ENCODE measurements at places on chromosomes 16 and 17.

GRCh38 chr17:43823350-43824084 lies 9.4 kb downstream of the MPP3 start:
- DNase-seq, result no peak

DNA sequence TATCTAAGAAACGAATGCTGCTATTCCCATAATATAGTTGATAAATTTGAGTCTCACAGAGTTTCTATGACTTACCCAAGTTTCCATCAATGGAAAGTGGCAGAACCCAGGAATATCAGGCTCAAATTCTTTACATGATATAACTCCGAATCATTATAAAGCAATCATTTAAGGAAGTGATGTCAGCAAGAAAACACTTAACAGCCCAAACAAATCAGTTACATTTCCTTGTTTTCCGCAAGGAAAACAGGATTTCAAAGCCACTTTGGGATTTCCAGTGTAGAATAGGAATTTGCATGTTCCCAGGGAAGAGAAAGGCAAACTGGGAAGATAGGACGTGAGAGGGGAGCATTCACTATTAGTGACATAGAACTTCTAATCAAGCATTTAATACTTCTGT lies 311.4 kb upstream of the GOT2 start:
- no peak for DNase-seq

DNA sequence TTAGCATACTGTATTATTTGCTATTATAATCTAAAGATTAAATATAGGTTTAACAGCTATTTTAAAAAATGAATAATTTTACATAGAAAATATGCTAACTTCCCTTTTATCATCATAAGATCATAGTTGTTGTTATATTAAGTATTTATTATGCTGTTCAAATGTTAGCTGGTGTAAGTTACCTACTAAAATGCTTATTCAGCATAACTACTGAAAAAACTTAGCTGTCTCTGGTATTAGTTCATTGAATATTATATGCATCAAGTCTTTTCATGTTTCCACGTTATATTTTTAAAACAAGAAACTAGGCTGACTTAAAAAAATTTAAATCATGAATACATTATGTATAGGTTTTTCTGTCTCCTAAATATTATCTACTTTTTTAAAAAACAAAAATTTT lies 62.6 kb downstream of the NETO2 start:
- DNase-seq, result no peak

DNA sequence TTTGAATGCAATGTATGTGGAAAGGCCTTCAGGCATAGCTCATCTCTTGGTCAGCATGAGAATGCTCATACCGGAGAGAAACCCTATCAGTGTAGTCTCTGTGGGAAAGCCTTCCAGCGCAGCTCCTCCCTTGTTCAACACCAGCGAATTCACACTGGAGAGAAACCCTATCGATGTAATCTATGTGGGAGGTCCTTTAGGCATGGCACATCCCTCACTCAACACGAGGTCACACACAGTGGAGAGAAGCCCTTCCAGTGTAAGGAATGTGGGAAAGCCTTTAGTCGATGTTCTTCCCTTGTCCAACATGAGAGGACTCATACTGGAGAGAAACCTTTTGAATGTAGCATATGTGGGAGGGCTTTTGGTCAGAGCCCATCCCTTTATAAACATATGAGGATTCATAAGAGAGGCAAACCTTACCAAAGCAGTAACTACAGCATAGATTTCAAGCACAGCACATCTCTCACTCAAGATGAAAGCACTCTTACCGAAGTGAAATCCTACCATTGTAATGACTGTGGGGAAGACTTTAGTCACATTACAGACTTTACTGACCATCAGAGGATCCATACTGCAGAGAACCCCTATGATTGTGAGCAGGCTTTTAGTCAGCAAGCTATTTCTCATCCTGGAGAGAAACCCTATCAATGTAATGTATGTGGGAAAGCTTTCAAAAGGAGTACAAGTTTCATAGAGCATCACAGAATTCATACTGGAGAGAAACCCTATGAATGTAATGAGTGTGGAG lies 24.7 kb downstream of the ZFP90 start:
- DNase-seq, result no peak

DNA sequence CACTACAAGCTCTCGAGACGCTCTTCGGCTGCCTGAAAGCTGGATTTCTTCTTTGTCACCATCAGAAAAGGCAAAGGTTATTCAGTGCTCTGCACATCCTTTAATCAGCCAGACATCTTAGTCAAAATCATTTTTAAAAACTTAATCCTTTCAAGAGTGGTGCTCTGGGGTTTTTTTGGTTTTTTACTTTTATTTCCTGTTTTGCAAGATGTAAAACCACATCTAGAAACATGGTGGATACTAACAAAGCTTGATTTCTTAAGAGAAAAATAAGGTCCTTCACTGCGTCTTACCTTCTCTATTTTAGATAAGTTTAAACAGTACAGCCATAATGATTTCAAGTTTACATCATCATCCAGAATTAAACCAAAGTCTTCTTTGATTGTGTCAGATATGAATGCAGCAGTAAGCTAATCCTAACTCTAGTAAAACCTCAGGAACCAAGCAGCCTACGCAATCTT lies 6.3 kb downstream of the ANKRD11 start:
- DNase-seq, result no peak

DNA sequence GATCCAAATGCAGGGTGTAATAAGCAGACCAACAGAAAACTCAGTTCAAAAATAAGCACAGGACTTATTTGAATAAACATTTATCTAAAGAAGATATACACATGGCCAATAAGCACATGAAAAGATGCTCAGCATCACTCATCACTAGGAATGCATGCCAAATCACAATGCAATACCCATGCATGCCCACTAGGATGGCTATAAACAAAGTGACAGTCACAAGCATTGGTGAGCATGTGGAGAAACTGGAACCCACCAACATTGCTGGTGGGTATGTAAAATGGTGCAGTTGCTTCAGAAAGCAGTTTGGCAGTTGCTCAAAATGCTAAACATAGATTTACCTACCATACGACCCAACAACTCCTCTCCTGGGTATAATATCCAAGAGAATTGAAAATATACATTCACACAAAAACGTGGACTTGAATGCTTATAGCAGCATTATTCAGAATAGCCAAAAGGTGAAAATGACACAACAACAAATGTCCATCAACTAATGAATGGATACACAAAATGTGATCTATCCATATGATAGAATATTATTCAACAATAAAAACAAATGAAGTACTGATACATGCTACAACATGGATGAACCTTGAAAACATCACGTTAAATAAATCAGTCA lies 20.1 kb downstream of the UBE2O start:
- no peak for DNase-seq

- no peak for DNase-seq
Observed at GRCh38 chr17:75260641-75261335, 618 bp downstream of the GGA3 start.

DNA sequence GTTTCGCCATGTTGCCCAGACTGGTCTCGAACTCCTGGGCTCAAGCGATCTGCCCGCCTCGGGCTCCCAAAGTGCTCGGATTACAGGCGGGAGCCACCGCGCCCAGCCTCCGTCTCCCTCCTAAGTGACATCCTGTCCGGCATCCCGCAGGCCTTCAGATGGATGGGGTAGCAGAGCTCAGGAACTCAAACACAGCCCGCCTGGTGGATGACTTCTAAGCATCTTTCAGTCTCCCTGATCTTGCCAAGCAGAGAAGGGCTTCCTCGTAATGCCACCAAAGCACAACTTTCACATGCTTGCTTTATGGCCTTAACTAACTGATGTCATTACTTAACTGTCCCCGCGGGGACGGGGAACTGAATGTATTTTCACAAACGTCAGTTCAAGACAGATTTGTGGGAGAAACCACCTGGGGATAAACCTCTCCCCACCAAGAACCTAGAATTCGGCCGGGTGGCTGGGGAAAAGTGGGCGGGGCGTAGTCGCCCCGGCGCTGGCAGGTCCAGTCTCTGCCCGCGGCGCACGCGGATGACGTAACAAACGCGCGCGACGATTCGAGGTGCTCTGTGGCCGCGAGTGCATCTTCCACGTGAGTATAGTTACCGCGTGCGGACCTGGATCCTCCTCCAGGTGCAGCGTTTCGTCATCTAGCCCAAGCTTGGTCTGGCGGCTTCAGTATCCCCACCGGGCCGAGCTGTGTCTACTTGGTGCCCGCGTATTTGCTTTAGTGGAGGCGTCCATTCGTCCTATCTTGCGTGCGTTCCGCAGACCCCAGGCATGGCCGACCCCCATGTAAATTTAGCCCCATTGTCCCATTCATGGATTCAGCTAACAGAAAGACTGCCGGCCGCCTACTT lies at the start of gene PFAS:
Gene PFAS, plus strand, starts transcription at position 539 of the 857 bp plus-strand sequence. CDS start 4,649 bp downstream, outside the sequence.
- DNase-seq, result peak; percentile 96

DNA sequence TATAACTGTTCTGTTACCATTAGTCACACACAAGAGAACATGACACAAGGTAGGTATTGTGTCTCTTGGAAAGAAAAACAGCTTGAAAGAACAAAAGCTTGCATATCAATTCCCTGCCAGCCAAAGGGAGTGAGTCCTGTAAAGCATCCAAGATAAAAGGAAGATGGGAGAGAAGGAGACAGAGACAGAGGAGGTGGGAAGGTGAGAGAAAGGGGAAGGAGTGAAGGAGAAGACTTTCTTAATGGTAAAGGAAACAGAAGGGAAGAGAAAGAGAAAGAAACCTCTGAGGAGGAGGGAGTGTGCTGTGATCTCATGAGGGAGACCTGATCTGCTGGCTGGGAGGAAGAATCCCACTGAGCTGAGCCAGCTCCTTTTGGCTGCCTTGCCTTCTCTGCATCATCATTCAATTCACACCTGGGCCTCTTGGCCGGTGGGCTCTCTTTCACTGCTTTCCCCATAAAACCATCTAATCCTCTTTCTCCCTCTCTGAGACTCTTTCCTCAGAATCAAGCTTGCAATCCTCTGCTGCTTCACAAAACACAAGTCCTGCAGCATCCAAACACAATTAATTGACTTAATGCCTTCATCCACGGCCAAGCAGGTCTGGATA lies 271.6 kb downstream of the ABCC12 start:
- no peak for DNase-seq

DNA sequence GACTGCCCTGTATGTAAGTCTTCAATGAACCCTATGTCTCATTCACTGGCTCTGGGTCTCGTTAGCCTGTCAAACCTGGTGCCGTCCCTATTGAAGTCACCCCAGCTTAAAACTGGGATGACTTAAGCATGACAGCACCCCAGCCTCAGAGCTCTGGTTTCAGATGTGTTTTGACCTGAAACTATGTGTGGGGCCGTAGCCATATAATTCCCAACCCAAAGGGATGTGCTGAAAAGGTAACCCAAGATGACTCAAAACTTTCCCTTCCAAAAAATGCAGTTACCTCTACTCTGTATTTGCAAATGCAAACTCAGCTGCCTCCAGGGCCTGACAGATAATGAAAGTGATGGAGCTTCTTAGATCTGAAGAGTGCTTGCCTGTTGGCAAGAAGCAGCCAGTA lies 478.3 kb upstream of the ERCC4 start:
- no peak for DNase-seq

- no peak for DNase-seq
Observed at GRCh38 chr17:31853911-31854470, 5.1 kb downstream of the COPRS start.

- DNase-seq, result peak; percentile 73
Observed at GRCh38 chr16:53434377-53435065, at the start of gene RBL2. TSS of gene RBL2 (plus strand) at chr16:53434471. CDS start at chr16:53434557, 86 bp downstream.

DNA sequence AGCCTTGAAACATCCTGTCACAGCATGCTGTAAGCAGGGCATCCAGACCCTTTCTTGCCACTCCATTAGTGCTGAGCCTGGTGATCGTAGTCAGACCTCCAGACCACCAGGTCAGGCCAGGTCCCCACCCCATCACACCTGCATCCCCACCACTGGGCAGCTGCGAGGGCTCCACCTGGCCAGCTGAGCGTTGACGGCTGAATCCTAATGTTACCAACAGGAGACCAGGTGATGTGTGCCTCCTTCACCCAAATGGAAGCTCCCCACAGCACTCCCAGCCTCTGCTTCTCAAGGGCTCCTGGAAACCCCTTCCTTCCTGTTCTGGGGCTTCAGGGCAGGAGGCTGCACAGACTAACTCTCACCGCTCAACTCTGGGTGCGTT lies 189.4 kb downstream of the C16orf95 start:
- DNase-seq, result no peak

DNA sequence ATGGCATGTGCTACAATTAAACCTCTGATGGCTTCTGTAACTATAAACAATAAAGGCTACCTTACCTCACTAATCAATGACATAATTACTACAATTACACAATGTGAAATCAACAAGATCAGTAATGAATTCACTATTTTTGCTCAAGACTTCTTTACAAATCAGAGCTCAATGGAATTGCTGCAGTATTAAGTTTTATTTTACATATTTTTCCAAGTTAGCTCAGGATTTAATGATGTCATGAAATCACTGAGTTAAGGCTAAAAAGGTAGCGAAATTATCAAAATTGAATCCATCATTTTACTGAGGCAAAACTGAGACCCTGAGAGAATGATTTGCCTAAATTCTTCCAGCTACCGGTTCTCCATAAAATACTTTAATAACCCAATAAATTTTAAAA lies 21.8 kb downstream of the ABCA5 start:
- no peak for DNase-seq

- DNase-seq, result no peak
Observed at GRCh38 chr17:60926466-60927183, 249.0 kb downstream of the BCAS3 start.

GRCh38 chr17:14553847-14554246 lies 253.0 kb downstream of the HS3ST3B1 start:
- DNase-seq, result no peak

GRCh38 chr17:38339891-38340290 lies 3.9 kb downstream of the GPR179 start:
- DNase-seq, result no peak

DNA sequence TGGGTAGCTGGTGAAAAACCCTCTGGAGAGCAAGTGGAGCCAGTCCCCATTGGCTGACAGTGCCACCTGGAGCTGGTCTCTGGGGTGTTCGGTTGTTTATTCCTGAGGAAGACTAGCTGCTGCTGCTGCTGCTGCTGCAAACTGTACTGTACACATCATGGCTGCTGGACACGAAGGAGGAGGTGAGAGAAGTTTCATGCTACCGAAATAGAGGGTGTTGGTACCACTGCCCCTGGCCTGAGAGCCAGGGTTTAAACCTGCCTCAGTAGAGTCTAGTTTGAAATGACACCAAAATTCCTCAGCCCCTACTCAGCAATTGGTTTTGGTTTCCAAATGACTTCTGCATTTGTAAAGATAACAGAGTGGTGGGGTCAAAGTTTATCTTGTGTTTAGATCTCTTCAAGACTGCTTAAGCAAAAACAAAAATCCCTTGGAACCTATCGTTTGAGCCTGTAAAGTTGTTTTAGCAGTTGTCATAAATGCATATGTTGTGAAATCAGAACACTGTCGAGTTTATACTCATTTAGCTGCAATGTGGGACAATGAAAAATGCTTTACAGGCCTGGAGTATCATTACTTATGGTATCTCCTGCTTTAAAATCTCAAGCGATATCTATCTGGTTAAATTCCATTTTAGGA lies 40.8 kb downstream of the CYB5B start:
- DNase-seq, result no peak

GRCh38 chr16:53083119-53083518 lies 28.3 kb downstream of the CHD9 start:
- DNase-seq, result no peak

- no peak for DNase-seq
Observed at GRCh38 chr17:78307887-78308638, 51.8 kb downstream of the SOCS3 start.

Data from stimulated activated CD8-positive, alpha-beta memory T cell treated with anti-CD3 and anti-CD28 coated beads, Interleukin-12 subunit alpha, Interleukin-12 subunit beta, amount 100 ng/mL, for 4 hours (primary cell).